Activated T-cell treated with anti-CD3 and anti-CD28 coated beads, Interleukin-2, amount 50 U/mL, for 1 hour (primary cell): ENCODE measurements at places on chromosomes 12 and 14.
A peak's percentile ranks its signal among the peaks of the same experiment; 100 is the strongest.

GRCh38 chr12:69329669-69330428 is 18.3 kb upstream of the LYZ start:
- DNase-seq, result no peak

DNA sequence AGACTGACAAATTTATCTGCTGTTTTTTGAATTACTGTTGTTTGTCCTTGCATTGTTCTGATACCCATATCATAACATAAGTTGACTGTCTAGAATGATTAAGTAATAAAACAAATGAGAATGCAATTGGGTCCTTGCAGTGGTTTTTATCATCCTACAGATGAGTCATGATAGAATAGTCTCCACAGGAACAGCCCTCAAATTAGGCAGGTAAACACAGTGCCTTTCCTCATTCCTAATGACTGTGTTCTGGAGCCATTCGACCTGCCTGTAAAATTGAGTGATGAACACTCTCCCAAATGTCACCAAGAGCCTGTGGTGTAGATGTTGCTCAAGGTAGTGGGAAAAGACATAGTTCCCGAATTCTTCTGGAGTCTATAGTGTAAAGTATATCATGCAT is 12.3 kb downstream of the NKX2-8 start:
- no peak for DNase-seq

- no peak for DNase-seq
Observed at GRCh38 chr12:104887452-104887851, 70.6 kb downstream of the SLC41A2 start.

- DNase-seq, result no peak
Observed at GRCh38 chr12:95805864-95806671, 15.5 kb upstream of the NTN4 start.

GRCh38 chr14:69695322-69696203 is 71.4 kb upstream of the SRSF5 start:
- DNase-seq, result no peak

DNA sequence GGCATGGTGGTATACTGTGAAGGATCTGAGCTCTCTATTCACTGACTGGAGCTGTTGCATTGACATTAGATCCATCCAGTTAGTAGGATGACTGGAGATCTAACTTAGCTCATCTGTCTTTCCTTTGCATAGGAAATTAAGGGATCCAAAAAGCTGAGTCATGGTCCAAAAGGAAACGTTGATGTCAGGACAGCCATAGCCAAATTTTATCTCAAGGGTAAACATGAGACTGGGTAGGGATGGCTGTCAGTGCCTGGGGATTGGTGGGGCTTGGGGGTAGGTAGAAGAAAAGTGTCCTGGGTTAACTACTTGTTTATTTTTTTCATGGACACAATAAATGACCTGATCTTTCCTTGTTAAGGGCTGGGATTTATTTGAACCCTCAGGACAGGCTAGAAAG is 4.6 kb downstream of the FAM177A1 start:
- no peak for DNase-seq

GRCh38 chr14:94330432-94330831 is 7.3 kb upstream of the SERPINA6 start:
- no peak for DNase-seq

DNA sequence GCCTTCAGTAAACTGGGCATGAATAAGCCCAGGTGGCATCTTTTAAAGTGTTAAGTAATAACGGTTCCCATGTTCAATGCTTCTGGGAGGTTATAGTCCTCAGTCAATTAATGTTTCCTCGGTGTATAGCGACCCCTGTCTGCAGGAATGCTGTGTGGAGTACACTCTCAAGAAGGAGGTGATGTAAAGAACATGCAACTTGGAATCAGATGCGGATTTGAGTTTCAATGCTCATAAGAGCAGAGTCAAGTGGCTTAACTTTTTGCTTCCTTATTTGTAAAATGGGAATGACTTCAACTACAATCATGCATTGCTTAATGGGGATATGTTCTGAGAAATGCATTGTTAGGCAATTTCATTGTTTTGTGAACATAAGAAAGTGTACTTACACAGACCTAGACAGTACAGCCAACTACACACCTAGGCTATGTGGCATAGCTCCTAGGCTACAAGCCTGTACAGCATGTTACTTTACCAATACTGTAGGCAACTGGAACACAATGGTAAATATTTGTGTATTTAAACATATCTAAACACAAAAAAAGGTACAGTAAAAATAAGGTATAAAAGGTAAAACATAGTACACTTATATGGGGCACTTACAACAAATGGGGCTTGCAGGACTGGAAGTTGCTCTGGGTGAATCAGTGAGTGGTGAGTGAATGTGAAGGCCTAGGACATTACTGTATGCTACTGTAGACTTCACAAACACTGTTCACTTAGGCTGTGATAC is 6.7 kb upstream of the MRPS35 start:
- DNase-seq, result peak; percentile 37

GRCh38 chr14:74601982-74602381 is 10.1 kb downstream of the LTBP2 start:
- no peak for DNase-seq

- no peak for DNase-seq
Observed at GRCh38 chr14:100780246-100780645, 45.7 kb upstream of the MEG3 start.
